ENCODE measurements at places on chromosomes 2 and 18. TPM values are rescaled to one million over a fixed set of nuclear protein-coding genes. Genes with fewer than 3 reads are reported as not detected.

DNA sequence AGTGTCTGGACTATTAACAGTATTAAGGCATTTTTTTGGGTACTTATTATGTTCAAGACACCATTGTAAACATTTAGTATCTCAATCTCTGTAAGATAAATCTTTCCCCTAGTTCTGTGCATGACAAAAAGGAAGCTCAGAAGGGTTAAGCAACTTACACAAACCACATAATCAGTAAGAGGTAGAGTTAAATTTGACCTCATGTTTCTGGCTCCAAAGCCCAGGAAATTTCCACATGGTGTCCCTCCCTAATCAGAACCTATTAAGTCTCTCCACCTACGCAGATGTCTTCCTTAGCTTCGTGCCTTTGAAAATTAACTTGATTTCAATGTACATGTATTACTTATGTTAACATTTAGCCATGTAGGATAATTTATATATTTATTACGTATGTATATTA lies 2.0 kb downstream of the MFSD6 start:
- DNase-seq = no peak

- no peak for DNase-seq
These were observed 809.8 kb upstream of the SOX11 start for GRCh38 chr2:4882421-4882820.

Gene DSC2
- polyA plus RNA-seq = 8.9 TPM

- no peak for DNase-seq
These were observed 501.4 kb downstream of the FBXO15 start for GRCh38 chr18:73646196-73646595.

Gene TPGS2
- 39.4 TPM for polyA plus RNA-seq

Gene TUBB8B
- not detected for polyA plus RNA-seq

Gene CHMP1B
- polyA plus RNA-seq = 22.3 TPM

DNA sequence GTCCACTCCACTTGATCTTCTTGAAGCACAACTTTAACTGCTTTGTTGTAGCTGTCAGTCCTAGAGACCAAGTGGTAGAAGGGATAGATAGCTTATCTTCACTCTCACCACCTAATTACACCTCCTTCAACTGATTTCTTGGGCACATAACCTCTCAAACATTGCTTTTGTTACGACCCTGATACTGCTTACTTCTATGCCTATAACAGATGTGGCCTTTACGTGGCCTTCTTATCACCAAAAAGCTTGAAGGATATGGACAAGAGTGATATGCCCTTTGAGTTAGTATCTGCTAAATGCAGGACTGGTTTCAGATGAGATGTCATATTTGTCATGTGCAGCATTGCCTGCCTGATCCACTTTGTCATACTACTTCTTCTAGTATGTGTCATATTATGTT lies 847.2 kb downstream of the TDRD15 start:
- no peak for DNase-seq

- no peak for DNase-seq
These were observed 5.2 kb downstream of the FHOD3 start for GRCh38 chr18:36302676-36303075.

Data from hindlimb muscle (tissue), 1 donor.